Dermis blood vessel endothelial cell (primary cell): ENCODE measurements at places on chromosomes 4 and X. TPM values are rescaled to one million over a fixed set of nuclear protein-coding genes. Genes with fewer than 3 reads are reported as not detected.
A peak's percentile ranks its signal among the peaks of the same experiment; 100 is the strongest.

AADAT gene
- total RNA-seq = 1.3 and 1.5 TPM in 2 replicates

GRCh38 chr4:20253735-20254409 is 2.2 kb downstream of the SLIT2 start:
- DNase-seq = peak; percentile 20

DNA sequence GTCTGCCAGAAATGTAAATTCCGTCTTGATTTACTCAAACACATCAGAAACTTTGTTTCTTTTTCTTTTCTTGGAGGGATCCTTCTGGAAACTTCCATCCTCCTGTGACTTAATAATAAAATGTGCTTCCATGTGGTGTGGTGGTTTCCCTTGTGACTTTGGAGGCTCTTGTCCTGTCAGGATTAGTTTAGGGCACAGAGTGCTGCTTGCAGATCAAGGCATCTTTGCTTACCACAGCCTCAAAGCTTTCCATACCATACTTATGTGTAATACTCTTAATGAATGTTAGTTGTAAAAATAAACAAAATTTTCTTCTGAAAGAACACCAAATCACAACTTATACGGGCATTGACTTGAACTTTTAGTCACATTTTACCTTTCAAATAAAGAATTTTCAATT is 27.4 kb downstream of the GBA3 start:
- DNase-seq = no peak

GRCh38 chrX:13254076-13254785 is 65.6 kb downstream of the ATXN3L start:
- peak; percentile 33 for DNase-seq

DNA sequence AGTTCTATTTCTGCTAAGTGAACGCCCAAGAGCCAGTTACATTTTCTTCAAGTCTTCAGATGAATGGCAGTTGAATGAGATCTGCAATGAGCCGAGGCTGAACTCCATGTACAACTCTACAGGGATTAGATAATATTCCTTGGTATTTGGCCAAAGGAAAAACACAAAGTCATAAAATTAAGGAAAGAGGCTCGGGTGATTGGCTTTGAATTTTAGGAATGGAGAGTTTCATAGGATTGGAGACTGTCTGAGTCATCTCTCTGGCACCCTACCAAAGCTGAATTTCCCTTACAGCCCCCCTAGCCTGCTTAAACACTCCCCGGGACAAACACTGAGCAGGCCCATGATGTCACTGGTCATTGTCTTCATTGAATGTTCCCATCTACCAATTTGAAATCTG is 188.0 kb upstream of the C1QTNF7 start:
- DNase-seq = no peak

DNA sequence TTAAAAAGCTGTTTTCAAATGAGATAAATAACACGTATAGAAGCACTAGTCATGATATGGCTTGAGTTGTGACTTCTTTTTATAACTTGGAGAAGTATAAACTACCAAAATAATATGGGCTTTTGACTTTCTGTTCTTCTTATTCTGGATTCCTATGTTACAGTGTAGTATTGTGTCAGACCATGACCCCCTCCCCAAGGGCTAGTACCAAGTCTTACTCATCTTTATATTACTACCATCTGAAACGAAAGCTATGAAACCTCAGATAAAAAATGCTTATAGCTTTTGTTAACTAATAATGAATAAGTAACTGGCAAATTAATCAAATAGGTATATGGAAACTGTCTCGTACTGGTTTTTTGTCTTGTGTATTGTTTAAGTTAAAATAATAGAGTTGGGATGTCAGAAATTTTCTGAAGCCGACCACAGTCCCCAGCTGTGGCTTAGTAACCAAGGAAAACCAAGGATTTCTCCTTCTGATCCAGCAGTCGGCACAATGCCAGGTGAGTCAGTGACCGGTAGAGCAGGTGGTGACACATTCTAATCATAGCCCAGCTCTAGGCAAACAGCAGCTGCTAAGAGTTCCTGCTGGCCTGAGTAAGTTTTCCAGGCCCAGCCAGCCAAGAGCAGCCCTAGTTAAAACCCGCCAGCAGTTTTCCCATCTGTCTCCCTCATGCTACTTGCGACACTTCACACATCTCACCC is 163.3 kb upstream of the PRDX4 start:
- peak; percentile 83 for DNase-seq
